Occipital lobe (tissue), 3 donors: ENCODE measurements at places on chromosomes 12 and 14.
A peak's percentile ranks its signal among the peaks of the same experiment; 100 is the strongest.

GRCh38 chr12:95198914-95199313 lies 18.4 kb downstream of the FGD6 start:
- DNase-seq: no peak

- peak; percentile 8 for DNase-seq
Observed at GRCh38 chr12:113980537-113981337, 14.6 kb upstream of the RBM19 start.

- DNase-seq: no peak
Observed at GRCh38 chr14:104249706-104250105, 111.3 kb downstream of the KIF26A start.

- DNase-seq: no peak
Observed at GRCh38 chr12:97638739-97639138, 176.1 kb downstream of the RMST start.

GRCh38 chr12:14190694-14191093 lies 174.8 kb upstream of the ATF7IP start:
- no peak for DNase-seq

DNA sequence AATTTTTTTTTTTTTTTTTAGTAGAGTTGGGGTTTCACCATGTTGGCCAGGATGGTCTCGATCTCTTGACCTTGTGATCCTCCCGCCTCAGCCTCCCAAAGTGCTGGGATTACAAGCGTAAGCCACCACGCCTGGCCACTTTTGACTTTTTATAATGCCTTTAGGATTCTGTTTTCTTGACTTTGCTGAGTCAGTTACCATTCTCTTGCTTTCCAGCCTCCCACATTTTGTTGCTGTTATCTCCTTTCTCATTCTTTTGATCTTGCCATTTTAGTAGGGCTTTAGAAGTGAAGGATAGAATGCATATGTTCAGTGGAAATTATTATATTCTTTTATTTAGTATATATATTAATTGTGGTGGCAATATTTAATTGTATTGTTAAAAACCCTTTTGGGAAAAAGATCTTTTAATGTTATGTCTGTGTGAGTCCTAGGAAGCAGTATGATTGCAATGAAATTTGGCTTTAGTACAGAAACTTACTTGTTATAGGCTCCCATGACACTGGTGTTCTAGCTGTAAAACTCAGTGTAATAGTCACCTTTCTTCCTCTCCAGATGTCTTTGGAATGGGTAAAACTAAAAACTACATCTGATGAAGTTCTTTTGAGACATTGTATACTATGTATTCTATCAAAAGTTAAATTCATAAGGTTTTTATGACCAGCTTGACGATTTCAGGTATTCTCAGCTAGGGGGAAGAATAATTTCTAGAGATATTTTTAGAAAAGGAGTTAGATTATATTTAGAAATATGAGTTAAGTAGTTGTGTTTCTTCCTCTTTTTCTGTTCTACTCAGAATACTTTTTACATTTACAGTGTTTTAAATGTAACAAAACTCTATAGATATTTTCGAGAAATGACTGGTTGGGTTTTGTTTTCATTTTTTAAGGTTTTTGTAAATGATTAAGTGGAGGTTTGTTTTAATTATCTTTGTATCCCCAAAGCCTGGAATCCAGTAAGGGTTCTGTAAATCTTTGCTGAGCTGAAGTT lies 74.7 kb downstream of the APAF1 start:
- DNase-seq: no peak

- no peak for DNase-seq
Observed at GRCh38 chr12:46562625-46563225, 190.2 kb upstream of the SLC38A2 start.

DNA sequence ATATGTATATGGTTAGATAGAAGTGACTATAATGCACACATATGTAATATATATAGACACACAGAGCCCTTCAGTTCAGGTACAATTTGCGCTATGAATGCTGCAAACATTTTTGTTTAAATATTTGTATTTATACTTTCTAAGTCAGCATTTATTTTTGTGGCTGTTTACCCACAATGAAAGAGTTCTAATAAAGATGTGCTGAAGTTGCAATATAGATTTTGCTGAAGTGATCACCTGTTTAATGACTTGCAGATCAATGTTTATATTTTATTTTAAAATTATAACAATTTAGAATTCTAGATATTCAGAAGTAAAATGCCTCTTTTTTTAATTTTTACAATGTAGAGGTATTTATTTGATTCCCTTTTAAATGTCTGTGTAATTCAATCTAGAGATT lies 3.5 kb downstream of the FOXG1 start:
- DNase-seq: no peak

- no peak for DNase-seq
Observed at GRCh38 chr12:69929125-69929524, 104.1 kb downstream of the MYRFL start.
